ENCODE measurements at places on chromosomes 6 and 20.

DNA sequence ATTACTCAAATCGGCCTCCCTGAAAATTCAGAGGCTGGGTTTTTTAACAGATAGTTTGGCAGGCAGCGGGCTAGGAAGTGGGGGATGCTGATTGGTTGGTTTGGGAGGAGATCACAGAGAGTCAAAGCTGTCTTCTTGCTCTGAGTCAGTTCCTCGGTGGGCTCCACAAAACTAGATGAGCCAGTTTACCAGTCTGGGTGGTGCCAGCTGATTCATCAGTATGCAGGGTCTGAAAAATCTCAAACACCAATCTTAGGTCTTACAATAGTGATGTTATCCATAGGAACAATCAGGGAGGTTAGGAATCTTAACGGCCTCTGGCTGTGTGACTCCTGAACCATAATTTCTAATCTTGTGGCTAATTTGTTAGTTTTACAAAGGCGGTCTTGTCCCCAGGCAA is 190.7 kb downstream of the C6orf118 start:
- DNase-seq: no peak

DNA sequence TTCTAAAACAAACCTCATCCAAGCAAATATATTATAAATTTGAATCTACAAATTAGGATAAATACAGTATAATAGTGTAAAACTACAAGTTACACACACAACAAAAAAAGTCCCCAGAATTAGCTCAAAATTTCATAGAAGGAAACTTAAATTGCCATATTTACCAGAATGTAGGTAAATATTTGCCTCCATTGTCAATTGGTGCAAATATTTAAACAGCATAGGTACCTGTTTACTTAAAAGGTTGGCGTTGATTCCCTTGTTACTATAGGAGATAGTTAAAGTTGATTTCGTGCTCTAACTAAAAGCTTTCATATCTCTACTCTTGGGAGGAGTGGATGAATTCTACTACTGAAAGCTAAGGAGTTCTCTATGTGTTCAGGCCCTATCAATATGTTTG is 111.6 kb upstream of the TENT5A start:
- no peak for DNase-seq

- no peak for DNase-seq
These were observed 178.3 kb downstream of the THBS2 start for GRCh38 chr6:169075211-169075914.

GRCh38 chr6:27893836-27894807 is 18.1 kb downstream of the OR2B2 start:
- DNase-seq: peak; percentile 93

DNA sequence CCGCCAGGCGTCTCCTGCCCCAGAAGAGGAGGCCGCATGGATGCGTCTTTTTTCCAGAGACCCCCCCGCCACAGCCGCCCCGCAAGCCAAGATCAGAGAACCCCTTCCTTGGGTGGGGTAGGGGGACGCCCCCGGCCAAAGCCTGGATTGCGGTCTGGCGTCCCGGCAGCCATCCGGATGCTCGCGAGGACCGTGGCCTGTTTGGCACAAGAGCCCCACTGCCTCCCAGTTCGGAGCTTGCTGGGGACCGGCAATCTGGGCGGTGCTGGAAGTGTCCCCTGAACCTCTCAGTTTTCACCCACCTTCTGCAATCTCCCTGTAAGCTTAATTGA is 924 bp downstream of the FAM162B start:
- DNase-seq: no peak

- no peak for DNase-seq
These were observed 11.3 kb downstream of the NFATC2 start for GRCh38 chr20:51531141-51531710.

DNA sequence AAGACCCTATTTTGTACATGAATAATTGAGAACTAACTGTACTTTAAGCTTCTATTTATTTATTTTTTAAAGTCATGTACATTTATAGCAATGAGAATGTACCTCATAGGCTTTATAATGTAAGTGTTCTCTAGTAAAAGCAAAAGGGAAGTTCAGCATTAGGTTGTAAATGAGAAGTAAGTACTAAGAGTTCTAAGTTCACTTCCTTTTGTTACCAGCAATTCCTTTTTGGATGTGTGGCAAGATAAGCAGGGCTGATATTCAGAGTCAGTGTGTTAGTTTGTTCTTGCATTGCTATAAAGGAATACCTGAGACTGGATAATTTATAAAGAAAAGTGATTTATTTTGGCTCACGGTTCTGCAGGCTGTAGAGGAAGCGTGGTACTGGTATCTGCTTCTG is 54.0 kb upstream of the CCN2 start:
- DNase-seq: no peak

DNA sequence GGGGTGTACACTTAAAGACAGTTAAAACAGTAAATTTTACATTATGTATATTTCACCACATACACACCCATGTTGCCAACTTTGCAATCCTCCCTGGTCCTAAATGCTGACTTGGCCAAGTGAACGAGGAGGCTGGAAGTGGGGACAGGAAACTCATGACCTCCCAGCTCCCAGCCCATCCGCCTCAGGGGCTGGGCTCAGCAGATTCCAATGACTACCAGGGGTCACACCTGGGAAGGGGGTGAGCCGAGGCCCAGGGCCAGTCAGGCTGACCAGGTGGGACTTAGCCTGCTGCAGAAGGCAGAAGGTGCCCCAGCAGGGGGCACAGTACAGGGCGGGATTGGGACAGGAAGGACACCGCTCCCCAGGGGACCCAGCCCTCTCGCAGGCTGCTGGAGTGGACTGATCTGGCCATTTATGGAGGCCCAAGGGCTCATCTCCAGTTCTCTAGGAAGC is 2.4 kb downstream of the SIGLEC1 start:
- no peak for DNase-seq

DNA sequence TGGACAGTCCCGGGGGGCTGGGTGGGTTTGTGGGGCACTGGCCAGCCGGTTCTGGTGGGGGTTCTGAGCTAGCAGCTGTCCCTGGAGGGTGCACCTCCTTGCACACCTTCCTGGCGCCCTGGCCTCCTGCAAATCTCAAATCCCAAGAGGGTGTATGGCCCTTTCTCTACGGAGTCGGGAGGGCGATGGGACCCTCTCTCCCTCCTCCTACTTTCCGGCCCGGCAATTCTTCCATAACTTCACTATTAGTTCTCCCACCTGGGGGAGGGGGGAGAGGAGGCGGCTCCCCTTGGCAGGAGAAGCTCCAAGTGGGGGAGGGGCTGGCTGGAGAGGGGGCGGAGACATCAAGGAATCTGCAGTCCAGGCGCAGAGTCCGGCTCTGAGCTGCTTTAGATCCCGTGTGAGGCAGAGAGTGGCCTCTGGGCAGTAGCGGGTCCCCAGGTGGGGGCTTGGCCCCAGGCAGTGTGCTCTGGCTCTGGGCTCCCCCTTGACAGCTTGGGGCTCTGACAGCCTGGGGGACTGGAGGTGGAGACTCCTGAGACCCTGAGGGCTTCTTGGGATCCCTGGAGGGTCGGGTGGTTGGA is 1.4 kb upstream of the LAMA5 start:
- DNase-seq: peak; percentile 32

DNA sequence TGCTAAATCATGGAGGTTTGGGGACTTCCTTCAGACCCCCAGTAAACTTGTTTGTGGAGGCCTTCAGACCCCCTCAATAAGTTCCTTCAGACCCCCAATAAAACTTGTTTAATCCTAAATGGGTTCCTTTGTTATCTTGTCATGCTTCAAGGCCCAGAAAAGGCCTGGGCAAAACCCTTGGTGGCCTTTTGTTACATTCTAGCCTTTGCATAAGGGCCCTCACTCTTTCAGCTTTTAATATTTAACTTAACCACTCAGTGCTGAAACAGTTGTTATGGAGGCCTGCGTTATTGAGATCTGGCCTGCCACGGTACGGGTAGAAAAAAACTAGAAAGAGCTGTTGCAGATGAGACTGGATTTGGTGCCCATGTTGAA is 4.3 kb upstream of the DYNLRB1 start:
- DNase-seq: no peak

- no peak for DNase-seq
These were observed 30.1 kb downstream of the PYGB start for GRCh38 chr20:25277941-25278521.

GRCh38 chr20:3714092-3714491 is 1.7 kb upstream of the SIGLEC1 start:
- DNase-seq: no peak

GRCh38 chr6:157911278-157911677 is 70.4 kb upstream of the SYNJ2 start:
- DNase-seq: no peak

All from NCI-H510A (cell line).